ENCODE measurements at places on chromosomes 1 and 21.

DNA sequence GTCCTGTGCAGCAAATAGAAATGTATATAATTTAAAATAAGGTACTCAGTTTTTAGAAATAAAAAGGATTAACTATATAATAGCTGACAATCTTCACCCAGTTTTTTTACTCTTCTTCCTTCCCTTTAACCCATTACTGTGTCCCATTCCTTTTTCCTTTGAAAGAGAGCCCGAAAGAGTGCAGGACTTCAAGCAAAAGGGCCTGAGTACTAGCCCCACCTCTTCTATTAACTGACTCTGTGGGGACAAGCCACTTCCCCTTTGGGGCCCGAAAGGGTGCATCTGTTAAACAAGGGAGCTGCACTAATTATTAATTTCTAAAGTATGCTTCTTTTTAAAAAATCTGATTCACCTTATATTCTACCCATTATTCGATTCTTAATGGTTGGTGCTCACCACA is 3.3 kb downstream of the USP24 start:
- H3K36me3 ChIP-seq: no peaks in the 10 kb centered on the region
- no peak overlapping the region for H3K27ac ChIP-seq
- H3K4me3 ChIP-seq: no peak overlapping the region

GRCh38 chr21:41161428-41161827 is 6.5 kb upstream of the BACE2 start:
- no peak overlapping the region for H3K27ac ChIP-seq
- DNase-seq: no peak
- peaks cover 8% of the 10 kb centered on the region for H3K27me3 ChIP-seq
- no peak overlapping the region for H3K4me3 ChIP-seq
- H3K4me1 ChIP-seq: peaks cover 2% of the 10 kb centered on the region

DNA sequence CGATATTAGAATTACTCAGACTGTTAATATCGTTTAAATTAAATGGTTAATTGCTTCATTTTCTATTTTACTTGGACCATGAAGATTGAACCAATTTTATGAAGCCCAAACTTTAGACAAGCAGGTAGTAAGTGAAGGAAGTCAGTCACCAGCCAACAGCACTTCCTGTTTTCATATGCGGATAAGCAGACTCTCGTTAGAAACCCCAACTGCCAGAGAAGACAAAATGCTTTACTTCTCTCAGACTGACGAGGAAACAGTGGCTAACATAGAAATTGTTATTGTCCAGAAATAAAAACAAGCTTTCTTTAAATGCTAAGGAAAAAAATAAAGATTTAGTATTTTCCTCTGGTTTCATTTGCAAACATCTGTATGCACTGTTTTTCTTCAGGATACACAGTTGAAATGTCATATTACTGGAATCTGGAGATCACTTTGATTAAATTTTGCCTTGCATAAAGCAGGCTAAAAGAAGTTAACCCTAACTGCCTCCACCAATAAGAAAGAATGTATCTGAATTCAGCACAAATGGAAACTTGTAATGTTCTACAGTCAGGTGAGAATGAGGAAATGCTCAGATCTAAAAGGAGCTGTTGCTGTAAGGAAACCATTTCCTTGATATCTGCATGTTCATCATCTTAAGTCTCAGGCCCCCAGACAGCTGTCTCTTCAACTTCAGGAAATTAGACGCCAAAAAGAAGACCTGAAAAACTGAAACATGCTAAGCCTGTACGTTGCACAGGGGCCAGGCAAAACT is 129.8 kb upstream of the SAMSN1 start:
- no peaks in the 10 kb centered on the region for H3K36me3 ChIP-seq
- no peak overlapping the region for H3K27ac ChIP-seq
- no peak overlapping the region for H3K4me3 ChIP-seq
- DNase-seq: no peak
- no peaks in the 10 kb centered on the region for H3K27me3 ChIP-seq
- H3K4me1 ChIP-seq: peaks cover 16% of the 10 kb centered on the region

DNA sequence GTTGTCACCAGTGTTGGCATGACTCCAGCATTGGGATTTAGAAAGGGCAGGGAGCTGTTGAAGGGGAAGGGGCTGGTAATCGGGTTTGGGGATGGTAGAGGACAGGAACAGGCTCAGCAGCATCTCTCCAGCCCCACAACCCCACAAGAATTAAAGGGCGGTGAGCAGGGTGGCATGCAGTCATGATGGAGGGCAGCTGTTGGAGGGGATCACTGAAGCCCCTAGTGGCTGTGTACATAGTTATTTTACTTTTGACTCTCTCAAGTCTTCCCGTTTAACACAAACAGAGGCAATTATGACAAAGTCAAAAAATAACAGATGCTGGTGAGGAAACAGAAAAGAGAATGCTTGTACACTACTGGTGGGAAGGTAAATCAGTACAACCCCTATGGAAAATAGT is 213.8 kb downstream of the URB2 start:
- H3K36me3 ChIP-seq: no peaks in the 10 kb centered on the region
- H3K4me1 ChIP-seq: peaks cover 2% of the 10 kb centered on the region
- no peak overlapping the region for H3K4me3 ChIP-seq
- no peak overlapping the region for H3K27ac ChIP-seq

DNA sequence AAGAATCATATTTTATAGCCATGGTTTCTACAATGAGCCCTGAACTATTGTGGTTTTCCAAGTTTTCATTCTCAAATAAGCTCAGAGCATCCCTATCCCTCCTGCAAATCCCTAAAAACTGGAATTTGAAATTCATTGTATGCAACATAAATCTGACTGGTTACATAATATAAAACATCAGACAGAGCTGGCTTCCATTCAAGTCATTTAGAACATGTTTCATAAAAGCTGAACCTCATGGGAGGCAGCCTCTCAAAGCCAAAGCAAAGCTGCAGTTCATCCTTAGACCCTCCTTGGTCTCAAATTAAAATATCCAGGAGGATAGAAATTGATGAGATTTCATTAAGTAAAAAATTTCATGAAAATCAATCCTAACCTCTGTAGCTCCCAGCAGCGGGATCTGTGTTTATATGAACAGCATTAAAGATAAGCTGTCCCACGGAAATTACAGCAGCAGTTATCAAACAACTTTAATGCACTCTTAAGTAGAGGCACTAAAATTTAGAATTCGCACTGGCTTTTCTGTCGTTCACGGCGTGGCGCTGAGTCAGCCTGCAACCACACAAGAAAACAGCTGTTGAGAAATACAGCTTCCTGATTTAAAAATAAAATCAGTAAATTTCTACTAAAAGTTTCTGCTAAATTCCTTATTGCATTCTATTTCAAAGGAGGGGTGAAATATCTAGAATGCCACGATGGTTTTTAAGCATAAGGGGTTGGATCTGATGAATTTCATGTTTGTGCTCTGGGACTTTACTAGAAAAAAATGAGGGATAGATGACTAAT is 99.9 kb upstream of the TIAM1 start:
- peaks cover 27% of the 10 kb centered on the region for H3K4me1 ChIP-seq
- no peak overlapping the region for H3K4me3 ChIP-seq
- H3K36me3 ChIP-seq: peaks cover 24% of the 10 kb centered on the region
- H3K27me3 ChIP-seq: no peaks in the 10 kb centered on the region
- H3K27ac ChIP-seq: peak overlapping the region; percentile 52
- DNase-seq: no peak

- H3K36me3 ChIP-seq: no peaks in the 10 kb centered on the region
- DNase-seq: no peak
- no peaks in the 10 kb centered on the region for H3K4me1 ChIP-seq
- no peak overlapping the region for H3K4me3 ChIP-seq
- no peak overlapping the region for H3K27ac ChIP-seq
- H3K27me3 ChIP-seq: no peaks in the 10 kb centered on the region
Measured at GRCh38 chr1:85847356-85847755, 139.1 kb upstream of the ZNHIT6 start.
